NCI-H1694 treated with DMSO at 0.1 percent for 48 hours (cell line): ENCODE measurements at places on chromosomes 2 and 18.

- no peak for DNase-seq
Measured at GRCh38 chr2:182015334-182016109, 29.9 kb downstream of the PPP1R1C start.

DNA sequence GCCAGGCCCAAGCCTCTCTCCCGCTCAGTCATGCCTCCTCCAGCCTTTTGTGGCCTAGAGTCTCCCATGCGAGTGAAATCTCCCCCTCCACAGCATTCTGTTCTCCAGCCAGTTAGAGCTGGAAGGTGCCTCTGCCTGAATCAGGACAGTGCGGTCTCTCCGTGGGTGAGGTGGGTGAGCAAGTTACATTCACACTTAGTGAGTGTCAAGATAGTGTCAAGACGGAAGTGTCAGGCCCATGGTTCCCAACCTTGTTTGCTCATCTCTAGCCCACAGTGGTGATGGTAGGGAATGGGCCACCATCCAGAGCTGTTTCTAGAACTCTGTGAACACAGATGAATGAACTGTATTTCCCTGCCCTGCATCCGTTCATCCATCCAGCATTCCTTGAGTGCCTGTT, 59.5 kb downstream of the LPIN1 start:
- DNase-seq: no peak

DNA sequence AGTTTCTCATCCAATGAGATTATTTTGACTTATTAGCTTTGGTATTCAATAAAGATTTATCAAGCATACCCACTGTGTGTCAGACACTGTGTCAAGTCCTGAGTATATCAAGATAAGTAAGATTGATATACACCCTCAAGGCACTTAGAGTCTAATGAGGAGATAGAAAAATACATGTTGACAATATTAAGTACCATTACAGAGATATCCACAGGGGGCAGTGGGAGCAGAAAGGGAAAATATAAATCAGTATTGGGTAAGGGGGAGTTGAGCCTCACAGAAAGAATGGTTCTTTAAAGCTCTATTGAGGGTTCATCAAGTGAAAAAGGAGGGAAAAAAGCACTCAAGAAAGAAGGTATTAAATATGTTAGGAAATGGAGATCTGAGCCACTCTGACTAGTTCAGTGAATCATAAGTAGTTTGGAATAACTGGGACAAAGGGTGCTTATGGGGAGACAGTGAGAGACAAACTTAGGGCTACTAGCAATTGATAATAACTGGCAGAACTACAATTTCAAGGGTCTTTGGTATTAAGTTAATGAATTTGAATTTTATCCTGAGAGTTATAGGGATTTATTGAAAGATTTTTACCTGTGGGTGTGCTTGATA, 45.5 kb upstream of the SLC8A1 start:
- DNase-seq: no peak

- no peak for DNase-seq
Measured at GRCh38 chr2:12834239-12834638, 117.5 kb downstream of the TRIB2 start.

DNA sequence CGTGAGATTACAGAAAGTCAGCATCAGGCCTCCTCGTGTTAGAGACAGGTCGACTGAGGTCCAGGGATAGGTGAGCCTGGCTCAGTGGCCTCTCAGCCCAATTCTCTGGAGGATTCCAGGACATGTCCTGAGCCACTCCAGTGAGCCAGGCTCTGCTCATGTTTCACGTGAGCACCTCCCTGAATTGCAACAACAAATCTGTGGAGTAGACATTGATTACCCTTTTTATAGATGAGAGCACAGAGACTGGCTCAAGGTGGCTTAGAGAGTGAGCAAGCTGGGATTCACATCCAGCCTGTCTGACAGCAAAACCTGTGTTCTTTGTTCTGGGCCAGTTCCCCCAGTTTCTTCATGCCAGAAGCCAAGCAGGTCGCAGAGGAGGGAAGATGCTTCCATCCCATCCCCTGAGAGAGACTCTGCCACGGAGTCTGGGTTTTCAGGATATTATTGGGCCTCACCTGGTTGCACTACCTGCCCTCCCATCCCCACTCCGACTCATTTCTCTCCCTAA, 46.4 kb downstream of the HS1BP3 start:
- DNase-seq: no peak

DNA sequence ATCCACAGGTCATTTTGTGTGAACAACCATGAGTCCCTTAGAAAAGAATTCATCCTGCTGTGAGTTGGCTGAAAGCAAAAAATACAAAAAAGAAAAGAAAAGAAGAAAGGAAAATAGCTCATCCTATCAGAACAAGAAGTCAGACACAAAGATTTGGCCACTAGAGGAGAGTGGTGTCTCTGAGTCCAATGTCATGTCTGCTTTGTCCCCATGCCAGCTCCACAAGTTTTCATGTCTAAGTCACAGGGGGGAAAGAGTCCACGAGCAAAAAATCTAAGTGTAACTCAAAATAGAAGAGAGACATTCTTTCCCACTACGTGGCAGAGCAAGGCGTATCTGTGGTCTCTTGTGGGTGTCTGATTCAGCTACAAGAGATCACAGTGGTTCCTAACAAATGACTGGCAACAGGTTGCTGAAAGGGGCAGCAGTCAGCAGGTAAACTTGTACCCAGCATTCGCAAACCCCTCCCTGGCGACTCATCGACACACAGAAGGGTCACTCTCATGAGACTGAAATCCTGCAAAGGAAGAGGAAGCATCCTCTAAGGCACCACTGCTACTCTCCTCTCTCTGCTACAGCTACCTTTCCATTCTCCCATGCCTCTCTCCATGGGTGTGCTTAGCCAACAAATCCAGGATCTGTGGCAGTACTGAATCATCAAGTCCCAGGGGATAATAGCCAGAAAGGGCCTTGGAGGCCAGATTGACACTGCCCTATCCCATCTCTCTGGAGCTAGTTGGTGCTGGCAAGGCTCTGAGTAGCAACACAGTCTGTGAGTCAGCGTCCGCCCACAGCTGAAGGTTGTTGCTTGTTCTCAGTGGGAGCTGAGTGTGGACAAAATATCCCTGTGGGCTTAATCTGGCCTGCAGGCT, 123.0 kb upstream of the SLC39A10 start:
- DNase-seq: no peak

GRCh38 chr2:241300000-241300399, 15.5 kb downstream of the HDLBP start:
- no peak for DNase-seq

DNA sequence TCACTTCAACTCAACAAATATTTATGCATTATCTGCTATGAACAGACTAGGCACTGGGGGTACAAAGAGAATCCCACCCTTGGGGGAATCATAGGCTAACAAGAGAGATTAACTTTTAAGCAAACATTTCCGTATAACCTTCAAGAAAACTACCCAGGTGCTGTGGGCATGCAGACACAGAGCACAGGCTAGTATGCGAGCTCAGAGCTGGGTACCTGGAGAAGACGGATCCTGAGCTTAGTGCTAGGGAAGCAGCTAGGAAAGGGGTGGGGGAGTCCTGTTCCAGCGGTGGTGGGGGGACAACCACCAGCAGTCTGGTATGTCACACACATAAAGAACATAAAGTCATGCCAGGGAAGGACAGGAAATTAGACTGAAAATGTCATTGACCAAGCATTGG, 17.5 kb upstream of the DSG3 start:
- DNase-seq: no peak

DNA sequence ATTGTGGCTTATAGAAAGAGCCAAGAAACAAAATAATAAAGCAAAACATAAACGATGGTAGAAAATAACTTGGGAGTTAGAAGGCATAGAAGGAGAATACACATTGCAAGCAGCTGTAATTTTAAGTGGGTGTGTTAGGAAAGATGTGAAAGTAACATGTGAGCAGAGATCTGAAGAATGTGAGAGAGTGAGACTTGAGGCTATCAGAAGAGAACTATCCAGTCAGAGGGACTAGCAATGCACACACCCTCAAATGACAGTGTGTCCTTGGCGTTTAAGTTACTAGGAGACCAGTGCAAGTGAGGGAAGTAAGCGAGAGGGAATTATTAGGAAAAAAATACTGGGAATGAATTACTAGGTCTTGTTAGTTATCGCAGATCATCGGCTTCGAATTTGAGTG, 304.9 kb downstream of the DSEL start:
- no peak for DNase-seq

- DNase-seq: no peak
Measured at GRCh38 chr18:22034276-22034675, 135.1 kb upstream of the GATA6 start.

DNA sequence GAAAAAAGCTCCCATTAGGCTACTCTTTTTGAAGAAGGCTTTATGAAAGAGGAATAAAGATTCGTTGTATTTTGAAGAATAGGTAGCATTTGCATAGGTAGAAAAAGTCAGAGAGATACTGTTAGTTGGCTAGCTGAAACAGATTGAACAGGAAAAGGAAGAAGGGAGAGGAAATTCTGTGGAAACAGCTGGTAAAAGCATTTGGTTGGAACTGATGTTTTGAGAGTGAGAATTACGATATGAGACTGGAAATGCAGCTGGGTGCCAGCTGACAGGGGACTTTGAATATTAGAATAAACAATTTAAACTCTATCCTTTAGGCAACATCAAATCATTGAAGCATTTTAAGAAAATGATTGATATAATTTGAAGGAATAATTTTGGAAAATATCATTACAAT, 96.7 kb upstream of the CNTNAP5 start:
- DNase-seq: peak; percentile 5

DNA sequence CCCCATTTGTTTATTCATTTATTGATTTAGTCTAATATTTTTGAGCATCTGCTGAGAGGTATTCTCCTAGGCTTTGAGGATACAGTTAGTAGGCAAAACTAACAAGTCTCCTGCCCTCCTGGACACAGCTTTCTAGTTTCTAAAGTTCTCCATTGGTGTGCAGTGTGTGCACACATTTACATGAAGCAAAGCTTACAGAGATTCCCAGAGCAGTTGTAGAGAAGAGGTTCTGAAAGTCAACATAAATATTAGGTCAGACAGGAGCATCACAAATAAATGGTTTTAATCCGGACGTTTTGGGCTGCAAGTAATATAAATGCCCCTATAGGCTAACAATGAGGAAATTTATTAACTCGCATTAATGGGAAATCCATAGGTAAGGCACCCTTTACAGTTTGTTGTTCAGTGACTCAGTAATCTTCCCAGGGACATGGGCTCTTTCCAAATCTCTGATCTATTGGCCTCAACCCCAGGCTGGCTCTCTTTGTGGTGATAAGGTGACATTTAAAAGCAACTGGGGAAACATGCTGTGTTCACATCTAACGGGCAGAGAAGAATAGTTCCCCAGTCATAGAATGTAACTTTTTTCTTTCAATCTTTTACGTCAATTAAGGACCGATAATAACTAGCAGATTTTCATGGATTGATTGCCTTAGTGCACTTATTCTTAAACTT, 407.2 kb downstream of the PTPRM start:
- DNase-seq: no peak

GRCh38 chr2:112168422-112169124, 30.4 kb downstream of the FBLN7 start:
- DNase-seq: no peak

DNA sequence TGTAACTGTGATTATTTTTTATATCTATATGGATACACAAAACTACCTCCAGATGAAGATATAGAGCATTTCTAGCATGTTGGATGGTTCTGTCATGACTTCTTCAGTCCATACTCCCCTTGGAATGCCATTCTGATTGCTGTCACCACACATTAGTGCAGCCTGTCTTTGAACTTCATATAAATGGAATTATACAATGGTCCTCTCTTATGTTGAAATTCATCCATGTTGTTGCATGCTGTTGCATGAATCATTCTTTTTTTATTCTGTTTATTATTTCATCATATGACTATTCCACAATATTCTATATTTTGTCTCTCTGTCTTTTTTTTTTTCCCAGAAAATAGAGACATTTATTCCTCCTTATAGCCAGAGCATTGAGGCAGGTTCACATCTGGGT, 74.1 kb downstream of the OSBPL6 start:
- no peak for DNase-seq

- DNase-seq: no peak
Measured at GRCh38 chr18:58632552-58632951, 3.7 kb upstream of the ALPK2 start.

- DNase-seq: no peak
Measured at GRCh38 chr18:10319026-10319425, 135.4 kb upstream of the APCDD1 start.

- no peak for DNase-seq
Measured at GRCh38 chr2:156883804-156884203, 373.7 kb upstream of the GALNT5 start.

- DNase-seq: no peak
Measured at GRCh38 chr2:113216891-113217454, 43.2 kb downstream of the PSD4 start.

GRCh38 chr18:32152705-32153448, 37.0 kb upstream of the MEP1B start:
- no peak for DNase-seq

- DNase-seq: no peak
Measured at GRCh38 chr2:111171337-111171930, 50.7 kb downstream of the BCL2L11 start.

DNA sequence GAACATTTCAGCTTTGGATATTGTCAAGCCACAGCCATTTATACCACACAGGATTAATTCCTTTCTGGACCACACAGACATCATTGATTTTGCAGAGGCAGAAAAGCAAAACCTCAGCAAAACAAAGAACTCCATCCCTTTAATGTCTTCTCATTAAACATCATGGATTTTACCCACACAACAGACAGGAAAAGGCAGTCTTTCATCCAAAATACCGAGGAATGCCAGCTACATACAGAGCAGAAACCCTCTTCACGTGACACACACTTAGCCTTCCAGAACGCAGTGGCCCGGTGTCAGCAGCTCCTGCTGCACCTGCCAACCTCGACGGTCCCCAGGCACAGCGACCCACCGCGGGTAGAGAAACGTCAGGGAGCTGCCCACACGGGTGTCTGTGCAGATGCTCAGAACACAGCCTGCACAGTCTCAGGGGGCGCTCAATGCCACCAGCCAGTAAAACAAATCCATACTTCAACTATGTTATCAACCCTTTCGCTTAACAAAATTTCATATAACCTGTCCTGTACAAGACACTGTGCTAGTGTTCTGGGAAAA, 304.5 kb downstream of the EIPR1 start:
- DNase-seq: no peak
